ENCODE measurements at places on chromosomes 12 and 14.

GRCh38 chr12:98217257-98217656 is 298.1 kb upstream of the TMPO start:
- no peak for DNase-seq

GRCh38 chr12:15919418-15919817 is 8.3 kb downstream of the DERA start:
- DNase-seq = no peak

GRCh38 chr14:90632451-90632850 is 183.8 kb downstream of the TTC7B start:
- no peak for DNase-seq

- no peak for DNase-seq
Observed at GRCh38 chr12:50082644-50083043, 2.5 kb upstream of the SMARCD1 start.

DNA sequence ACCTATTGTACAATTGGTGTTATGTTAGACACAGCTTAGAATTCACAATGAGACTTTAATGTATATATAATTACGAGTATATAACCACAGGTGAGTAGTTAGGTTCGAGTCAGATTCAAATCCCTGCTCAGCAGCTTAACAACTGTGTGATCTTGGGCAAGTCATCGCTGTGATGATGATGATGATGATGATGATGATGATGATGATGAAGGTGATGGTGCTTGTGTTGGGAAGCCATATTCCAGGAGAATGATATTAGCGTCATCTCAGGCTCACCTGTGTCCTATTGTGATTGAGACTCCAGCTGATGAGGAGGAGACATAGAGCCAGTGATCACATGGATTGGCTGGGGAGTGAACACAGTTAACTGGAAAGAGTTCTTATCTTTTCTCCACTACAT is 16.5 kb downstream of the RFX4 start:
- DNase-seq = no peak

DNA sequence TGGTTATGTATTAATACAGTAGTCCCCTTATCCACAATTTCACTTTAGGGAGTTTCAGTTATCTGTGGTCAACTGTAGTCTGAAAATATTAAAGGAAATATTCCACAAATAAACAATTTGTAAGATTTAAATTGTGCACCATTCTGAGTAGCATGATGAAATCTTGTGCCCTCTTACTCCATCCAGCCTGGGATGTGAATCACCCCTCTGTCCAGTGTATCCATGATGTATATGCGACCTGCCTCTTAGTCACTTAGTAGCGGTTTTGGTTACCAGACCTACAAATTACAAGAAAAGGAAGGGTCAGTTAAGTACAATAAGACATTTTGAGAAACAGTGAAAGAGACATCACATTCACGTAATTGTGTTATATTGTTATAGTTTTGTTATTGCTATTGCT is 39.9 kb upstream of the MDGA2 start:
- no peak for DNase-seq

- no peak for DNase-seq
Observed at GRCh38 chr12:59046763-59047534, 126.6 kb upstream of the LRIG3 start.

GRCh38 chr12:111685322-111685810 is 390 bp downstream of the BRAP start:
- DNase-seq = no peak

DNA sequence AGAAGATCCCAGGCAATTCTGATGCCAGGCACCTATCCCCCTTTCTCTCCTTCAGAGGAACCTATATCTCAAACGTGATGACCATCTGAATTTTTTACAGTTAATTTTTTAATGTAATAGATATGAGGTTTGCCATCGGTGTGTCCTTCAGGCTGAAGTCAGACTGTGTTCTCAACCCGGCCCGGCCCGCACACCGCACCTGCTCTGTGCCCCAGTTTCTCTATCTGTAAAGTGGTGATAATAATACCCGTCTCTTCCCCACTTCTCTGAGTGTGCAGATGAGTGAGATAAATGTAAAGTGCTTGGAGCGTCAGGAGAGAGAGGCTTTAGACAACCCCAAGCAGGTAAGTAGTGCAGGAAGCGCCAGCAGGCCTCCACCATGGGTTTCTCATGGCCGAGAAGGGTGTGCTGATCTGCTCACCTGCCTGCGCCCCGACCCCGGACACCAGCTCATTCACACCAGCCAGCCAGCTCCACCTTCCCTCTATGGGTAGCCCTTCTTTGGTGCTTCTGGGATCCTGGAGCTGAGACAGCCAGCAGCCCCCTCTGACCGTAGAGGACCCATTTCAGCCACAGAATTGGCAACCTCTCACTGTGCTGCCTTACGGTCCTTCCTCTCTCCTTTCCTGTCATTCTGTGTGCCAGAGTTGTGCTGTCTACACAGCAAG is 80.0 kb downstream of the ZFP36L1 start:
- DNase-seq = no peak

- DNase-seq = peak; percentile 15
Observed at GRCh38 chr14:79098324-79098723, 928.2 kb downstream of the NRXN3 start.

DNA sequence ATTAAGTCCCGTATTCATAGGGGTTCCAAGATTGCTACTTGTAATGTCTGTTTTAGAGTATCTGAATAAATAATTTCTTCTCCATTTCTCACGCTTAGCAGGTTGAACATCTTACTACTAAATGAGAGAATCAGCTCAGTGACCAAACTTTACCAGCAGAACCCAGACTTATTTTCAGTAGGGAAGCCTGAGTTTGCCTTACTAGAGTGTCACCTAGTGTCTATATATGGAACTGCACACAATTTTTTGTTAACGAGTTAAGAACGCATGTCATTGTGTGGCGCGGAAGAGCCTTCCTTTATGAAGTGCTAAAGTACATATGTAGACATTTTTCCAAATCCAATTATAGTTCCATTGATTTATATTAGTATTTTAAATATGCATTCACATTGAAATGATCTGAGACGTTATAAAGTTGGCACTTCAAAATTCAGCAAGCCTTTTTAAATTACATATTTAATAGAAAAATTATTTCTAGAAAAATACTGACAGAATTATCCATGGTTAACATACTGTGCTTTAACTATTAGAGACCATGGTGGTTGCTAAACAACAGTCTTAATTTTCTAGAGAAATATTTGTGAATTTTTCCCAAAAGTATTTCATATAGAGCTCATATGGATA is 88.3 kb downstream of the RPS29 start:
- DNase-seq = peak; percentile 55

GRCh38 chr14:59687663-59688062 is 111.1 kb upstream of the CCDC175 start:
- DNase-seq = no peak

DNA sequence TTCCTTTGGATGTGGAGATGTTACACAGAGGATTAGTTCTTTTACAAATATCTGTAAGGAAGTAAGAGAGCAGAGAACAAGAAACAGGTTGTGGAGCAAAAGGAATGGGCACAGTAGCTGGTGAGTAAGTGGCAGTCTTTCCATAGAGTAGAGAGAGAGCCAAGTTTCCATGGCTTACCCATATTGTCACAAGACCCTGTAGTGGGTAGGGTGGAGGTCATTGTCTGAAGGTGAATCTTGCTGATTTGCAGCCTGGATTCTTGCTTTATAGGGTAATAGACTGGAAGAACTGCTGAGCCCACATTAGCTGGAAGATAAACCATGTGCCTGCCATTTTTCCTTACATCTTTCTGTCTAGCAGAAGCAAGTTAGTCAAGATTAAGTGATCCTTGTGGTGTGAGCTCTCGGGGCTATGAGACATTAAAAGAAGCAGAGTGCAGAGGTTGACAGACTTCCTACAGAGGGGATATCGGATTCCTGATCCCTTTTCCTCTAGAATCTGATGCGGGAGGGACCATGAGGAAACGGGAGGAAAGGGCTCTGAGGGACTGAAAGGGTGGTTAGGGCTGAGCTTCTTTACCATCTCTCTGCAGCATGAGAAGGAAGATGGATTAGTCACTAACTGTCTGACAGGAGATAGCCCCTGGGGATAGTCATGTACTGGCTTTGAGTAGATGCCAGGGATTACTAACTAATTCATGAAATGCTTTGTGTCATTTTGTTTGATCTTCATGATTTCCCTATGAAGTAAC is 44.0 kb upstream of the LRTM2 start:
- no peak for DNase-seq

DNA sequence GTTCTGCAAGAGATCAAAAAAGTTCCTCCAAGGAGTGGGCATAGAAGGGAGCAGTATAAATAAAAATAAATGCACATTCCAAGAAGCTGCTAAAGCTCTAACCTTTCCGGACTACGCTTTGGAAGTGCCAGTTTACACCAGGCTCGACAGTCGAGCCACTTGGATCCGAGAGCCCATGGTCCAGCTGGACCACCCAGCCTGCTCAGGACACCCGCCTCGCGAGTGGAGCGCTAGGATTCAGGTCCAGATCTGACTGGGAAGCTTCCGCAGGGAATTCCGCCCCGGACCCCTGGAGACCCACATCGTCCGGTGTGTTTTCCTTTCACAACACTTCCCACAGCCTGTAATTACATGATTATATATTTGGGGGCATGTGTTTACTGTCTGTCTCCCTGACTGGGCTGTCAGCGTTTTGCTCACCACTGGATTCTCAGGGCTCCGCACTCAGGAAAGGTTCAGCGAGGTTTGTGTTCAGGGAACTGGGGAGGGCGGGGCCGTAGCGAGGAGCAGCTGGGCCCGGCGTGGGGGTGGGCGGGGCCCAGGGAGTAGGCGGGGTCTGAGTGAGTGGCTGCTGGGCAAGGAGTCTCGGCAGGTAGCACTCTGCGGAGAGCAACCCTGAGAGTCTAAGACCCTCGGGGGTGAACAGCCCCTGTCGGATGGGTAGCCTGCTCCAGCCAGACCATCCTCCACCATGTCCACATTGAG is 52.3 kb upstream of the TMEM263 start:
- DNase-seq = peak; percentile 91

DNA sequence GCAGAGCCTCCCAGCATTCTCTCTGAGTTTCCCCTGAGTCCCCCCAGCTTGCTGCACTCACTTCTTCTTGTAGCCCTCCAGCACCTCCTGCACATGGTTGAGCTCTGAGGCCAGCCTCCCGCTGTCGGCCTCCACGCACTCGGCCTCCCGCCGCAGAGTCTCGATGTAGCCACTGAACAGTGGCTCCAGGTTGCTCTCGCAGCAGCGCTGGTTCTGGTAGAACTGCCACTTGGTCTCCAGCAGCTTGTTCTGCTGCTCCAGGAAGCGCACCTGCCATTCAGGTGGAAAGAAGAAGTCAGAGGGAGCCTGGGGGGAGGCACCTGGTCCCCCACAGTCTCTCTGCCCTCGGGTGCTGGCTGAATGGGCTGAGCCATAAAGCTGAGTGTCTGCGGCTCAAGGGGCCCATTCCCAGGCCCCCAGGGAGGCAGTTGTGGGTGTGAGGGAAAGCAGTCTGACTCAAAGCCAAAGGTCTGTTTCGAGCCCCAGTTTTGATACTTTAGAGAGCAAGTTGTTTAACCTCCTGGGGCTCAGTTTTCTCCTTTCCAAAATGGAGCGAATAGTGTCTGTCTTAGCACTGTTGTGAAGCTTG is 2.3 kb downstream of the KRT85 start:
- DNase-seq = peak; percentile 25

DNA sequence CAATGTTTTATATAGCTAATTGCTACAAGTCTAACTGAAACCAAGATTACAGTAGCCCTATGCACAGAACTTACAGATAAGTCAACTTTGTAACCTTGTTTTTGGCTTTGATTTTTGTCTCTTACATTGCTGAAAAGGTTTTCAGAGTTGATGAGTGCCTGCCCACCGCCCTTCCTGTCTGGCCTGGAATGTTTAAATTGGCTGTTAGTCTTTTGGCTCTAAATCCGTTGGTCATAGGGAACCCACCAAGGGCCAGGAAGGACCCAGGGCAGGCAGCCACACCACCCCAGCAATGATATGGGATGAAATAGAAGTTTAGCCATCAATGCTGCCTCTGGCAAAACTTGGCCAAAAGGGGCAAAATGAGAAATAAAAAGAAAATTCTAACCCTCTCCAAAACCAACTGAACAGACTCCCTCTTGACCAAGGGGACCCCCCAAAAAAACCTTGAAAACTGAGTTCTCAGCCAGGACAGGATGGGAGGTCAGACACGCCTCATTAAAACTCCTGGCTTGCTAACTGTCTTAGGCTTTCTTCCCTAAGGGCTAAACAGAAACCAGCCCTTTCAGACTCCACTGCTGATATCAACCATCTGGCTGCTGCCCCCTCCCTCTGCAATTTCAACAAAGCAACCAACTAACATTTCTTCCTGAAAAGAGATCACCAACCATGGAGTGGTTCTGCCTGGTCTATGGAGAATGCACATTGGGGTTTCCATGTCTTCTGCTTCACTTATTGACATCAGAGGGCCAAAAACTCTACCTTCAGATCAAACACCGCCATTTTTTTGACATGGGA is 242.1 kb upstream of the NOS1 start:
- DNase-seq = no peak

DNA sequence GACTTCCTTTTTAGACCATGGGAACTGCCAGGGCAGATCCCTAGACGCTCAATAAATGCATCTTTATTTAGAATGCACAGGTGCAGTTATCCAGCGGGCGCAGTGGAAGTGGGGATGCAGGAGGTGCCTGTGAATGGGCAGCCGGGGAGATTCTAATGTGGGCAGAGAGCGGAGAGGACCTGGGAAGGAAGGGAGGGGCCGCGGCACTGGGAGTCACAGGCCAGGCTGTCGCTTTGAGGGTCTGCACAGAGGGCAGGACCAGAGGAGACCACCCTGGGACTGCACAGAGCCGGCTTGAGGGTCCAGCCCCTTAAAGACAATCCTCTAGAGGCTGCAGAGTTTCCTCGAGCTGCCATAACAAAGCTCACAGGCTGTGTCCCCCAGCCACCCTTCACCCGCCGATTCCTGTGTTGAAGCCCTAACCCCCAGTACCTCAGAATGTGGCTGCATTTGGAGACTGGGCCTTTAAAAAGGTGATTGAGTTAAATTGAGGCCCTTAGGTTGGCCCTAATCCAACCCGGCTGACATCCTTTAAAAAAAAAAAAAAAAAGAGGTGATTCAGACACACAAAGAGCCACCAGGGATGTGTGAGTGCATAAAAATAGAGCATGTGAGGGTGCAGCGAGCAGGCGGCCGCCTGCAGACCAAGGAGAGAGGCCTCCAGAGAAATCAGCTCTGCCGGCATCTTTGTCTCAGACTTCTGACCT is 44.4 kb upstream of the PPP2R5C start:
- no peak for DNase-seq

- no peak for DNase-seq
Observed at GRCh38 chr14:68534276-68534675, 258.6 kb downstream of the ZFP36L1 start.

DNA sequence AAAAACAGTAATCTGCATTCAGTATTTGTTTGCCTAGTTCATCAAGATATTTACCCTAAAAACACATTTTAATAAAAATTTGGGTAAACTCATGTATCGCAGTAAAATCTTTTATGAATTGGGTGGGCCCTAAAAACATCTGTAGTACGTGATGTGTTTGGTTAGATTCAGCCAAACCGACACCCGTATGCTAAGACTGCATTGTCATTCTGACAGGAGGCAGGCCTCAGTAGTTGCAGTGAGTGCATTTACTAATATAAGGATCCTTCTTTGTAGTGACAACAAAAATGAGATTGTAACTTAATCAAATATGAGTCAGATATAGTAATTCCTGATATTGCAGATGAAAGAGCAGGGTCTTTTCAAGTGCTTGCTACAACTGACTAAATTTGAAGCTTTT is 191.8 kb downstream of the SLC16A7 start:
- DNase-seq = no peak

Data from NCI-H1417 (cell line).